ENCODE measurements at places on chromosomes 7 and 10.
A peak's percentile ranks its signal among the peaks of the same experiment; 100 is the strongest.

DNA sequence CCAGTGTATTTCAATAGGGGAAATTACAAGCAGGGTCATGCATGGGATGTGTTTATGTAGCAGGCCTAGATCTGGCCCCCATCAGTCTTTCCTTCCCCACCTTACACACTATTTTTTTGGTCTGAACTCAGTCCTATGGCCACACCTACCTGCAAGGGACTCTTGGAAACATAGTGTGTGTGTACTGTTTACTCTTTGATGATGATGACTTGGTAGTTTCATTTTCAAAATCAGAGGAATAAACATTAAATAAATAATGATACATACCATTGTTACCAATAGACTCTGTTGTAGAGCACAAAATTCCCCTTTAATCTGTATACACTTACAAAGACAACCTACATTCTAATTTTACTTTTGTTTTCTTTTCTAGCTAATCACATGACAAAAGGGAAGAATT lies 191.0 kb downstream of the ZEB1 start:
- no peak for DNase-seq

GRCh38 chr10:125795128-125795527 lies 19.5 kb upstream of the MMP21 start:
- DNase-seq = no peak

DNA sequence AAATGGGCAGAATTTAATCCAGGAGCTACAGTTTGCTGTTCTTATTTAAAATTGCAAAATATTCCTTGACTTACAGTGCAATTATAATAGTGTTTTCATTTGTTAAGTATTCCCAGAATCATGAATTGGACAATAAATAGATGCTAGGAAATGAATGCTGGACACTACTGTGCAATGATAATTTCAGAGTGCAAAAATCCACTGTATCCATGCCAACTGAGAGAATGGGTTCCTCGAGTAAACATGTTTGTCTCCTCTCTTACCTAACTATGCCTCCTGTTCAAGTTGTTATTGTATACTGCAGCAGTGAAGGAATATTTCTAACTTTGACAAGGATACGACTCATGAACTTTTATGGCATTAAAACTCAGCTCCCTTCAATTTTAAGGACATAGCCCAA lies 1396.3 kb downstream of the GATA3 start:
- no peak for DNase-seq

DNA sequence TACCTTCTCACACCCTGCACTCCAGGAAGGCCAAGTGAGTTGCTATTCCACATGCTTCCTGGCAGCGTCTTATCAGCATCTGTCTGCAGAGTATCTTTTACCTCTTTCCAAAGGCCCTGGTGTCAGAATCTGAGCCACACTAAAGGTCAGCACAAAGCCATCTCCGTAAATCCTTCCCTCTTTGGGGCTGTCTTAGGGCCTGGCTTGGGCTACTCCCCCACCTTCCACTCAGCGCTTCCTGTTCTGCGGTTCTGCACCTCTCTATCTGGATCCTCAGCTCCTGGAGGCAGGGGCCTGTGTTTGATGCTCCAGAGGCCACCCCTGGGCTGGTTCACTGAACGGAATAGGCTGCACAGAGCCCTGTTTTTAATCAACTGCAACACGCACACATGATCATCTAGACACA lies 334.8 kb upstream of the GALNT17 start:
- no peak for DNase-seq

- DNase-seq = no peak
Measured at GRCh38 chr10:70255329-70256299, 22.4 kb upstream of the PPA1 start.

DNA sequence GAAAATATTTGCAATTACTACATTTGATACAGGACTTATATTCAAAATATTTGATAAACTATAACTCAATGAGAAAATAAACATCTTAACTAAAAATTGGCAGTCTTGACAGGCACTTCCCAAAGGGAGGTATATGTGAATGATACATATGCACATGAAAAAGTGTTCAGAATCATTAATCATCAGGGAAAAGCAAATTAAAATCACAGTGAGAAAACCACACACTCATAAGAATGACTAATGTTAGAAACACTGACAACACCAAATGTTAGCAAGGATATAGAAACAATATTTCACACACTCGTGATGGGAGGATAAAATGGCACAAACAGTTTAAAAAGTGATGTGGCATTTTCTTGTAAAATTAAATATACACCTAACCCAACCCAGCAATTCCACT lies 4.1 kb upstream of the VPS26A start:
- no peak for DNase-seq

DNA sequence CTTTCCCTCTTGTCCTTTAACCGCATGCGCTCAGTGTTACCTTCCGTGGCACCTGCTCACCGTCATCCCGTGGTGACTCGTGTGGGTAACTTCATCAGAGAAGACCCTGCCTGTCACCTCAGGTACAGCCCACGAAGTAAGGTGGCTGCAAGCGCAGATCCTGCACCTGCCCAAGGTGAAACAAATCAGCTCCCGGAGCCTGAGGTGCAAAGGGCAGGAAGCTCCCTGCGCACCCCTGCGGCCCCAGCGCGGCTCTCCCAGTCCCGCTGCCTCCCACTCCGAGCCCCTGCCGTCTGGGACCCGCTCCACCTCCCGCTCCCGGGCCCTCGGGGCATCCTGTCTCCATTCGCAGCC lies 110.9 kb upstream of the LANCL2 start:
- no peak for DNase-seq

- no peak for DNase-seq
Measured at GRCh38 chr10:52297747-52298146, 16.3 kb upstream of the DKK1 start.

- DNase-seq = no peak
Measured at GRCh38 chr7:157276091-157276561, 60.7 kb upstream of the DNAJB6 start.

DNA sequence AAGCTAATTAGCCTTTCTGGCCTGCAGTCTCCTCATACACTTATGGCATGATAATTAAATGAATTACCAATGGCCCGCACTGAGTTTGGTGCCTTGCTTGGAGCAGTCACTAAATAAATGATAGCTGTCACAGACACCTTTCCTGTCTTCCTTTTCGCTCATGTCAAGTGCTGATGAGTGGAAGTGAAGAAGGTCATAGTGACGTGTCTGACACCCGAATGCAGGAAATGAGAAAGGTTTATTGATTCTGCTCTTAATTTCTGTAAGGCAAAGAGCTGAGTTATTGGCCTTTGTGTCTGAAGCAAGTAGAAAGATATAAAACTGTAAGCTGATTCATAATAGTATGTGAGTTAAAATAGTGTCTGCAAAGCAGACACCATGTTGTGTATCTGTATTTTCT lies 13.2 kb upstream of the ESYT2 start:
- DNase-seq = no peak

DNA sequence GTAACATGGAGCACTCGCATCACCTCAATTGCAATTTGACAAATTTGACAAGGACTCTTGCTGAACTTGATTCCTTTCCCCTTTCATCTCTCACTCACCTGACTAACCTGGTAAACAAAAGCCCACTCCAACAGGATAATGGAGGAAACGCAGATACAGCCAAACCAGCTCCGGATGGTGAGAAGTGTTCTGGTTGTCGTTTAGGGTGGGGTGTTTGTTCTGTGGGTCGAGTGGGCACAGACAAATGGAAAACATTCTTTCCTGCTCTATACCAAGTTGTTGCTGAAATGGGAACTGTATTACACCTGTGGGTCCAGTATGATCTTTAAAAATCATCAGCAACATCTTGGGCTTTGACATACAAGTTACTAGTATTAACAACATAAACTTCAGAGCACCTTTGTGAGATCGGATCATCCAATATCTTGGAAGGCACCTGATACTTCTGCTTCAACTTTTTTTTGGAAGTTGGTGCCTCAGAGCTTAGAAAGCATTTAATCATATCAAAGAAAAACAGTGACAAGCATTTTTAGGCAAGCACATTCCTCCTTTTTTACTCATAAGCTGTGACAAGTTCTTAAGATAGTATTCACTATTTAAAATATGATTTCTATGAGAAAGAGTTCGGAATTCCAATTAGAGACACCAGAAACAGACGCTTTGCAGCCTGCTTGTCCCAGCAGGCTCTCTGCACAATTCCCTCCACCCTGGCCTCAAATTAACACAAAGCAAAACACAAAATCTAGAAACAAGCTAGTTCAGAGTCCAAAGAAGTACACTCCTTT lies 58.1 kb downstream of the CCDC186 start:
- no peak for DNase-seq

GRCh38 chr10:13628661-13629060 lies 41.9 kb downstream of the PRPF18 start:
- no peak for DNase-seq

- no peak for DNase-seq
Measured at GRCh38 chr7:134740376-134740775, 39.1 kb upstream of the CALD1 start.

DNA sequence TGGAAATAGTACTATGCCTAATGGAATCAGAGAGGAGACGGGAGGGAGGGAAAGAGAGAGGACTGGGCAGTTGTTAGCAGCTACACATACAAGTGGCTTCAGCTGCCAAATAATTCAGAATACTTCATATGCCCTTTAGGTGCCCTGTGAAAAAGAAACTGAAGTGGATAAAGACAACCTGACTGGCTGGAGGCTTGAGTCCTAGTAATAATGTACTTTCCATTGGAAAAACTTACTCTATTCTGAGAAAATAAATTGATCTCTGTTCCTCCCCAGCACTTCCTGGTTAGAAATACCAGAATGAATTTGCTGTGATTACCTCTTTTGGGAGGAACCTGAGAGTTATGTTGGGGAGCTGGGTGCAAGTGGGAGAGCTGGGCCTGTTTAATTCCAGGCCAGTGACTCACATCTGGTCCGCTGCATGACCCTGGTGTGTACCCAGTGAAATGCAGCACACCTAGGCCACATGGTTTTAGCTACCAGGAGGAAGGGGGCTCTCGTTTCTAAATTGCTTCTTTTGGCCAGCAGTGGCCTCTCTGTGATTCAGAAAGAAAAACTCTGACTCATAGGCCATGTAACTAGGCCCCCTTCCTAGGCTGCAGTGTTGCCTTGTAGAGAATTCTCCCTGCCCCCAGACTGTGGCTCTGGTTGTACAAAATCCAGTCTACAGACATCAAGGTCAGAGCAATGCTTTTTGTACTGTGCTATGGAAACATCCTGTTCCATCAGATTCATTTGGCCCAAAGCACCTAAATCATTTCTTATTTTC lies 6.5 kb downstream of the AGFG2 start:
- DNase-seq = peak; percentile 35

- no peak for DNase-seq
Measured at GRCh38 chr10:117860823-117861222, 185.9 kb downstream of the RAB11FIP2 start.

Data from activated T-helper 9 cell treated with anti-CD3 and anti-CD28 coated beads, Interleukin-2, amount 50 U/mL, for 16 hours (primary cell).